ENCODE measurements at places on chromosomes 5 and 9.

- no peak for DNase-seq
Observed at GRCh38 chr9:114850871-114851270, 45.0 kb upstream of the TNFSF15 start.

DNA sequence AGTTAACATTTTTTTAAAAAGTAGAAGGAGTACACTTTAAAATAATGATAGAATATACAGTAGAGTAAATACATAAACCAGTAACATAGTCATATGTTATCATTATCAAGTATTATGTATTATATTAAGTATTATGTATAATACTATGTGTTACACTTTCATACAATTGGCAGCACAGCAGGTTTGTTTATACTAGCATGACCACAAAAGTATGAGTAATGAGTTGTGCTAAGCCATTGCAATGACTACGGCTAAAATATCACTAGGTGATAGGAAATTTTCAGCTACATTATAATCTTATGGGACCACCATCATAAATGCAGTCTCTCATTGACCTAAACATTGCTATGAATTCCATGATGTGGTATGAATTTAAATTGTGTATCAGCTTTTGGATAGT is 506.0 kb downstream of the HTR1A start:
- DNase-seq, result no peak

GRCh38 chr5:83925955-83926337 is 205.3 kb upstream of the HAPLN1 start:
- no peak for DNase-seq

- no peak for DNase-seq
Observed at GRCh38 chr5:3348576-3349535, 246.8 kb upstream of the IRX1 start.

DNA sequence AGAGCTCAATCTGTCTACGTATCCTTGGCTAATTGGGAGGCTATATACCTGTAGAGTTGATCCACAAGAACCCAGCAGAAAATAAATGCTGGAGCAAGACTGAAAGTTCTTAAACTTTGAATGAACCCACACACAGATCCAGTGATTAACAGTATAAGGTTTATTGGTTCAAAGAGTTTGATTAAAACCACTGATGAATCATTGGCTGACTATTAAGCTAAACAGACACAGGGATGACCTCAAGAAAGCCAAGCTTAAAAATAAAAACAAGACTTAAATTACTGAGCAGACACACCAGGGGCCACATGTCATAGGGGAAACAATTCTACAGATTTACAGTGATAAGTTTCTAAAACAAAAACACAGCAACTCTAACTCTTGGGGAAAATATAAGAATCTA is 163.6 kb downstream of the SPATA31D1 start:
- DNase-seq, result no peak

GRCh38 chr5:32837211-32837610 is 126.1 kb downstream of the NPR3 start:
- no peak for DNase-seq

GRCh38 chr5:163434401-163434866 is 3.0 kb upstream of the CCNG1 start:
- DNase-seq, result no peak

DNA sequence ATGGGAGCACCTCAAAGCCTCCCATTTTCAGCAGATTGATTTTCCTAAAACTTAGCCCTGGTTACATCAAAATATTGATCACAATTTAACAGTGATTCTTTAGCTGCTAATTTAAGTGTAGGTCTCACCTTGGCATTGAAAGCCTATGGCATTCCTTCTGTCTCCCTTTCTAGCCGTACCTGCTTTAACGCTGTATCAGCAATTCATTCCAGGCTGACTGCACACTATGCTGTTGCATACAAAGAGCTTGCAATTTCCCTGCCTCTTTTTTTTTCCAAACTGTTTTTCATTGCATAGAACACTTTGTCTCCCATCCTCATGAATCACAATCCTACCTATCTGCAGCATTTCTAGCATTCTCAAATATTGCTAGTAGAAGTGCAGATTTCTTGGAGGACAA is 8.9 kb upstream of the AMACR start:
- DNase-seq, result no peak

GRCh38 chr9:127059765-127060361 is 62.6 kb downstream of the ANGPTL2 start:
- DNase-seq, result no peak

DNA sequence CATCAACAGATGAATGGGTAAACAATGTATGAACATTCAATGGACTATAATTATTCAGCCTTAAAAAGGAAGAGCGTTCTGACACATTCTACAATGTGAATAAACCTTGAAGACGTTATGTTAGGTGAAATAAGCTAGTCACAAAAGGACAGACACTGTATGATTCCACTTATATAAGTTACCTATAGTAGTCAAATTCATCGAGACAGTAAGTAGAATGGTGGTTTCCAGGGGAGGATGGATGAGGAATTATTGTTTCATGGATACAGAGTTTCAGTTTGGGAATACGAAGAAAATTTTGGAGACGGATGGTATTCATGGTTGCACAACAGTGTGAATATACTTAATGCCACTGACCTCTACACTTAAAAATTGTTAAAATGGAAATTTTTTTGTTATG is 216.4 kb downstream of the CACNA1B start:
- no peak for DNase-seq

GRCh38 chr5:10543585-10544040 is 20.3 kb upstream of the ANKRD33B start:
- no peak for DNase-seq

DNA sequence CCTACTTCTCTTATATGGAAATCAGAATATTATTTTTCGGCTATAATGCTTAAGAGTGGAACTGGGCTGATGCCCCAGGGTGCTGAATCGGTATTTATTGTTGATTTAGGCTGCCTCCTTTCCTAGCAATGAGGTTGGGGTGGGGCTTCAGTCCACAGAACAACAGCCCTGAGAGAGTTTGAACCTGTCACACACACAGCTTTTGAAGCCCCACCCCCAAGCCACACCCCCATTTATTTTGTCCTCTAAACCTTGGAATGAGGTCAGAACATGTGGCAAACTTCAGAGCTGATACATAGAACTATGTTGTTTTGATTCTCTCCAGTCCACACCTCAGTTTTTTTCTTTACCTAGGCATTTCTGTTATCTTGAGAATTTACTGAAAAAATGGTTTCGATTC is 51.7 kb upstream of the CAMK4 start:
- no peak for DNase-seq

DNA sequence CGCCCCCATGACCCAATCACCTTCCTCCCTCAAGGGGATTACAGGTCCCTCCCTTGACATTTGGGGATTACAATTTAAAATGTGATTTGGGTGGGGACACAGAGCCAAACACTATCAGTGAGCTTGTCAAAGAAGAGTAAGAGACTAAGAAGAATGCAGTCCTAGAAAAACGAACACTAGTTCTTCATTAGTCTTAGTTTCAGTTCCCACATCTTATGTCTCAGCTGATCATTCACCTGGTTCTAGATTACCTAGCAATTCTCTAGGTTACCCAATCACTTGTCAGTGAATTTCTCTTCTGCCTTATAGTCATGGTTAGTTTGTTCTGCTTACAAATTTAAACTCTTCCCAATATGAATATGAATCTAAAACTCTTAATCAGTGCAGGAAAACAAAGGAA is 251.5 kb downstream of the COX7C start:
- DNase-seq, result no peak

DNA sequence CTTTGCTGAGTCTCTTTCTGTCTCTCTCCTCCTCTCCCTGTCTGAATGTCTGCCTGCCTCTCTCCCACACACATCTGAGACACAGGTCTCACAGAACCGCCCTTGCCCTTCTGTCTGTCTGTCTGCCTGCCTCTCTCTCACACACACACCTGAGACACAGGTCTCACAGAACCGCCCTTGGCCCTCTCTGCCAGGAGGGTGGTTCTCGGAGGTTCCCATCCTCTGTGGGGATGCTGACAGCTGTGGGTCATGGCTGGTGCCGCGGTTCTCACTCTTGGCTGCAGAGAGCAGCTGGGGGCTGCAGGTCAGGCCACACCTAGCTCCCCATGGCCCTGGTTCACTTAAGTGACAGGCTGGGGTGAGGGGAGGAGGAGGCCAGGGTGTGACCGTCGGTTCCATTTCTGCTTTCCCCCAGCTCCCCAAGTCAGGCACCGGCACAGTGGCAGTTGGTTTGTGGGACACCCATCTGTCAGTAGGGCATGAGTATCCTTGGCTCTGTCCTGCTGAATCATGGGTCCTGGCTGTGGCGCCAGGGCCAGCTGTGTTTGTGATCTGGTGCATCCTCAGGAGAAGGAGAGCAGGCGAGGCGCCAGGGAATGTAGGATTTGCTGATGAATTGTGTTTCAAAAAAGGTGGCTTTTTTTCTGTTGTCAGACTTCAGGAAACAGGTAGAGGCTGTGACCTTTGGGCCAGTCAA is 42.3 kb upstream of the CLPTM1L start:
- no peak for DNase-seq

GRCh38 chr9:71218774-71219173 is 97.4 kb upstream of the TRPM3 start:
- DNase-seq, result no peak

GRCh38 chr5:57900381-57900944 is 417.9 kb upstream of the ACTBL2 start:
- DNase-seq, result no peak

DNA sequence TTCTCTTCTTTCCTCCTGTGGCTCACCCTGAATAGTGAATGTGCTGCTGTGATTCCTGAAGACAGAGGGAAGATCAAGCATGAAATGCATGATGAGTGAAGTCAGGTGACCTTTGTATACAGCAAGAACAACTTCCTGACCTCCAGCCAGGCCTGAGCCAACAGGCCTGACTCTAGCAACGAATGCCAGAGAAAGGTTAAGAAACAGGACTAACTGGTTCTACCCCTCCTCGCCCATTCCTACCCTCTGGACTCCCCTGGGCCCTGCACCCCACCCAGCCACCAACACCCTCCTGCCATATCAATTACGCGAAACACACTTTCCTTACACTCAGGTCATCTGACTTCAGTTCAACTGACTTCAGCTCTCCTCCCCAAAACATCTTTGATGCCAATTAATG is 4.9 kb downstream of the SUSD1 start:
- no peak for DNase-seq
